ENCODE measurements at places on chromosomes 3 and 15. TPM values are rescaled to one million over a fixed set of nuclear protein-coding genes. Genes with fewer than 3 reads are reported as not detected.

DNA sequence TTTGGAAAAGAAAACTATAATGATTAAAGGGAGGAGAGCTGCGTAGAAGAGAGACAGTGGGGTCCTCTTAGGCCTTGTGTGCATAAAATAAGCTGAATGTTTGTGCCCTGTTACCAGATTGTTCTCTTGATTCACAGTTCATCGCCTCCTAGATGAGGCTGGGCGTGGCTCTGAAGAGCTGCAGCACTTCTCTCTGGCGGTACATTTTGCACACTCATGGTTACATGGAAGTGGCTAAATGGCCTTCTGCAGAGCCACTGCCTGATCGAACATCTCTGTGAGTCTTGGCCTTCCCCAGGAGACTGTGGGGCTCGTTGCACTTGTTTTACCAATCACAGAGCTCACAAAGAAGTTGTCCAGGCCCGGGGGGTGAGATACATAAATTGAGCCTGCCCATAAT, 208.8 kb downstream of the GABRG3 start:
- no peak for DNase-seq

DNA sequence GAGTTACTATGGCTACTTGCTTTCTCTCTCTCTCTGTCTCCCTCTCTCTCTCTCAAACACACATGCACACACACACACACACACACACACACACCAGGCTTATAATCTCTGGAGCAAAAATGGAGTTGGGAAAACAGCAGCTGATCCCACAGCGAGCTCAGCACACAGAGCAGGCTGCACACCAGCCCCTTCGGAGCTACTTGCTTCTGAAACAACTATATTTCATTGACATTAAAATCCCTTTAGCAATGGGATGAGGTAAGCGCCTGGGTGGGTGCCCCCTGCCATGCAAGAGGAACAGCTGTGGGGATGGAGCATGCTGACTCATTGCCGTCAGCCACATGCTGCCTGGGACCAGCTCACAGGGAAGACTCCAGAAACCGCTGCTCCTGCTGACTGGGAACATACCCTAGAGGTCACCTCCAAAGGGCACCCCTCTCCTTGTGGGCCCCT, 45.7 kb downstream of the B3GNT5 start:
- DNase-seq, result no peak

- DNase-seq, result no peak
Measured at GRCh38 chr3:83890039-83890762, 1068.6 kb upstream of the CADM2 start.

GRCh38 chr15:92770641-92771040, 115.1 kb upstream of the FAM174B start:
- DNase-seq, result no peak

GRCh38 chr15:63218100-63218808, 28.8 kb downstream of the RAB8B start:
- DNase-seq, result no peak

- DNase-seq, result no peak
Measured at GRCh38 chr3:156400062-156400461, 154.9 kb downstream of the SSR3 start.

The ASB14 gene
- 0.68 TPM for polyA plus RNA-seq

DNA sequence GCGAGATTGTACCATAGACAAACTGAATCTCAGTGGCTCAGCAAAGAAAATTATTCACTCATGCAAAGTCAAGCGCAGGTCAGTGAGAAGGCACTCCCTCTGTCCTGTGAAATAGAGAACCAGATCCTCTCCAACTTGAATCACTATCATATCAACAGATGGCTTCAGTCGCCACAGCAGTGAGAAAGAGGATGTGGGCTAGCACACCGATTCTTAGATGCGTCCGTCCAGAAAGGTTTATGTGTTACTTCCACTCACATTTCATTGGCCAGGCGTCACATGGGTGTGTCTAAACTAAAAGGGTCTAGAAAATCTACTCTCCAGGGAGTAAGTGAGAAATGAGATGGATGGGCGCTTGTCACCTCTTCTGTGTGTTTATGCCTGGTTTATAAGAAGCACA, 141.6 kb upstream of the KBTBD8 start:
- DNase-seq, result no peak

DNA sequence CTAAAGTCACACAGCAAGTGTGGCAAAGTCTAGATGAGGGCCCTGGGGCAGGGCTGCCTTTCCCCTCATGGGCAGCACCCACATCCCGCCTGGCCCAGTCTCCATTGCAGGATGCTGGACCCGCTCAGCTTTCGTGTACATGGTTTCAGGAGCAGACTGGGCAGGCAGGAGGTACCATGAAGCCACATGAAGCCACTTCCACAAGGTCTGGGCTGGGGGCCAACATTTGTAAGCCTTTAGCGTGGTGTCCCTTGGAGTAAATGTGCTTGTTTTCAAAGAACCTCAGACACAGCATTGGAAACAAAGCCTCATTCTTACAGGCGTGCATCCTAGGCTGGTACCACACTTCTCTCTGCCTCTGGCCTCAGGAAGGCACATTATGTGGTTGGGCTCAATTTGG, 34.5 kb downstream of the UMPS start:
- DNase-seq, result no peak

The BSN gene
- 1.2 TPM for polyA plus RNA-seq

All from renal cortex interstitium (tissue), 15 donors.